ENCODE measurements at places on chromosomes 12 and 14.

- DNase-seq, result no peak
Measured at GRCh38 chr12:123041042-123041531, 60.6 kb downstream of the ARL6IP4 start.

DNA sequence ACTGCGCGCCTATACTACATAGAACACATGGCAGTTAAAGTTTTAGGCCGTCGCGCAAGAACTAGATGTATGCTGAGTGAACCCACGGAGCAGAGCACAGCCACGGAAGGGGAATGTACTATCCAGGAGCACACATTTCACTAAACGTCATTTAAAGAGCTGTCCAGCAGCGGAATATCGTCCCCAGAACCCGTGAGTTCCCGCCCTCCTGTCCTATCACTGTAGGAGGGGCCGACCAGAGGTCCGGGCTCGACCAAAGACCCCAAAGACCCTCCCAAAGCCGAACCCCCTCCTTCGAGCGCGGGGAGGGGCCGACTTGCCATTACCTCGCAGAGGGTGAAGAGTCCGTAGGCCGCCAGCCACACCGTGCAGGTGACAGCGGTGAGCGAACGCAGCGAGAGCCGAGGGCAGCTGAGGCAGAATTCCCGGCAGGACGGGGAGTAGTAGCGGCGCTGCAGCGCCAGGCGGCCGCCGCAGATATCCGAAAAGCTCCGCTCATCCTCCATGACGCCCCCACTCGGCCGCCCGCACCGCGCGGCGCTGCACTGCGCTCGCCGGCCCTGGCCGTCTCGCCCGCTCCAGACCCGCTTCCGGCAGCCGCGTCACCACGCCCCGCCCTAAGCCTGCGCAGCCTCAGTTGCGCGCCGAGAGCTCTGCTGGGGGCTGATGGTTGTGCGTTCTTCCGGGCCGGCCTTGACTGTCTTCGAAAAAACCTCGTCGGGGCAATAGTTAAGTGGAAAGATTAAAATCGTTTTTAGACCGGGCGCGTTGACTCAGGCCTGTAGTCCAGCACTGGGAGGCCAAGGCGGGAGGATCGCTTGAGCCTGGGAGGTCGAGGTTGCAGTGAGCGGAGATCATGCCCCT lies at the start of gene PIGH:
Gene PIGH, minus strand, starts transcription at position 571 of the 864 bp plus-strand sequence. Its CDS starts 65 bp downstream, at position 506.
- peak; percentile 93 for DNase-seq

DNA sequence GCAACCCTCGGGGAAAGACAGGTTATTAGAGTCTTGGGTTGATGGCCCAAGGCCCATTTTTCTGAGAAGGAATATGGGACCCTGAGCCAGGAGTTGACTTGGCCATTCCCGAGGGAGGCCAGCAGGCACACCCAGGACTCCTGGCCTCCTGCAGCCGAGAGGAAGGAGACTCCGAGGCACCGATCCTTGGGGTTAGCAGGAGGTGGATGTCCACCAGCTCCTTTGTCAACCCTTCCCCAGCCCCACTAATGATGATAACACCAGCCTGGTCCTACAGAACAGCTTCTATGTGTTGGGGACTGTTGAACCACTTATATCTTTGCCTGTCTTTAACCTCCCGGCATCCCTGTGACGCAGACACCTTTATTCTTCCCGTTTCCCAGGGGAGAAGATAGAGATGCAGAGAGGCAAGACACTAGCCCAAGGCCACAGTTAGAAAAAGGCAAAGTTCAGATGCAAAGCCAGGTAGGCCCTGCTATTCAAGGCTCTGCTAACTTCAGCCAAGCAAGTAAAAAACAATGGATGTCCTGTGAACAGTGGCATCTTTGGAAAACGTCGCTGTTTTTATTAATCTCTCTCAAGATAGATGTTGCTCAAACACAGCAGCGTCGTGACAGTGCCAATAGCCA lies 767.3 kb upstream of the TBX3 start:
- DNase-seq, result no peak

GRCh38 chr12:2629051-2629450 lies 165.7 kb upstream of the FKBP4 start:
- no peak for DNase-seq

- DNase-seq, result no peak
Measured at GRCh38 chr14:93733231-93733630, 55.1 kb downstream of the PRIMA1 start.

Data from mucosa of gallbladder (tissue), 1 donor.